ENCODE measurements at places on chromosomes 4 and X. TPM values are rescaled to one million over a fixed set of nuclear protein-coding genes. Genes with fewer than 3 reads are reported as not detected.

Gene GUCY1A1
- total RNA-seq: 12.9 TPM

GRCh38 chr4:4673070-4673469, 131.2 kb upstream of the STX18 start:
- peak; percentile 33 for DNase-seq

GRCh38 chr4:138788267-138788790, 227.3 kb upstream of the NOCT start:
- no peak for DNase-seq

Gene RASL11B
- not detected for total RNA-seq

- DNase-seq: no peak
Measured at GRCh38 chr4:15451866-15452765, 17.6 kb upstream of the CC2D2A start.

Gene GAGE1
- not detected for total RNA-seq

GRCh38 chr4:169689681-169690080, 68.1 kb downstream of the HPF1 start:
- no peak for DNase-seq

Gene VCX2
- total RNA-seq: not detected

GRCh38 chr4:44145868-44146267, 302.7 kb downstream of the KCTD8 start:
- DNase-seq: peak; percentile 57
